ENCODE measurements at places on chromosomes 7 and 10. TPM values are rescaled to one million over a fixed set of nuclear protein-coding genes. Genes with fewer than 3 reads are reported as not detected.

Gene MRPL43
- 40.1 TPM for total RNA-seq

Gene PLXDC2
- total RNA-seq = 0.56 TPM

Gene CCDC3
- 0.16 TPM for total RNA-seq

Gene UCN3
- not detected for total RNA-seq

Gene PLEKHS1
- total RNA-seq = not detected

Gene RNF133
- not detected for total RNA-seq

Gene TSPAN13
- total RNA-seq = 0.73 TPM

All from T-cell (primary cell).